ENCODE measurements at places on chromosomes 3 and 15.
A peak's percentile ranks its signal among the peaks of the same experiment; 100 is the strongest.

GRCh38 chr3:149252272-149252671, 30.6 kb upstream of the CP start:
- peak; percentile 51 for DNase-seq

- peak; percentile 86 for DNase-seq
Measured at GRCh38 chr15:52679232-52680040, at the start of gene ATOSA. ATOSA (minus strand) TSS chr15:52679388; CDS start chr15:52678021, 1,367 bp downstream.

DNA sequence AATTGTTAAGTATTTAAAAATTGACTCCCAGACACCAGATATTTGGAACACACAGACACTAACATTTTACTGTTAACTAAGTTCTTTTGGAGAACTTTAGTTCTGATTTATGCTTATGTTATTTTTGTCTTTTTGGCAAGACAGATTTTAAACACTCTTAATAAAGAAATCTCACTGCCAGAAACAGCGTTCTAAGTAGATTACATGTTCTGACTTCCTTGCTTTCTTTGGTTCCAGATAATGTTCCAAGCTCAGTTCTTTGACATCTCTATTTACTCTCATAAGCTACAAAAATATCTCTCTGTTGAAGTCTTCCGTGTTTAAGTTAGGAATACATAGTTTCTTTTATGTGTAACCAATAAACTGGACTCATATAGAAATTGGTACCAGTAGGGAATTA, 1699.6 kb downstream of the OTOL1 start:
- no peak for DNase-seq

DNA sequence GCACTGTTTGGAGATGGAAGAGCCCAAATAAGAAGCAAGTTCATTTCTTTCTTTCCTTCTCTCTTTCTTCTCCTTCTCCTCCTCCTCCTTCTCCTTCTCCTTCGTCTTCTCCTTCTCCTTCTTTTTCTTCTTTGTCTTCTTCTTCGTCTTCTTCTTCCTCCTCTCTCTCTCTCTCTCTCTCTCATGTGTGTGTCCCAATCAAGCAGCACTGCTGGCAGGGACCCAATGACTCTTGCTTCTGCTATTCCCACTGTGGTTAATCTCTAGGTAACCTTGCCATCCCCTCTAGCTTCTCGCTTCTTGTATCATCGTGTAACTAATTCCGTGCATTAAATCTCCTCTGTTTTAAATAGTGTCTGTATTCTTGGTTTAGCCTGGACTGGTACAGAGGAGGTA, 26.1 kb upstream of the ZNF280D start:
- peak; percentile 33 for DNase-seq

DNA sequence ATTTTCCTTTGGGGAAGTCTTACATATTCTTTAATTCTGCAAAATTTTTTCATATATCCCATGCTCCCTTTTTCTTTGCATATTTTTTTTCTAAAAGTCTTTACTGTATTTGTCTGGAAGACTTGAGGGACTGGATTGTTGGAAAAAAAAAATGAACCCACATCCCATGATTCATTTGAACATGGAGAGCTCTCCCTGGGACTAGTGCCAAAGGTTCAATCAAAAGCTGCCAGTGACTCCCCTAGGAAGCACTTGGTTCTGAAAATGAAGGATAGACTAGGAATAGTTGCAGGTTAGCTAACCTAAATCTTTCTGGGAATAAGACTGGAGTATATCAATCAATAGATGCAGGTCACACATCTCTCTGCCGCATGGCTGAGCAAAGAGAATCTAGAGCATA, 16.4 kb upstream of the BNC1 start:
- no peak for DNase-seq

GRCh38 chr3:11703146-11703545, 59.4 kb upstream of the VGLL4 start:
- DNase-seq, result no peak

DNA sequence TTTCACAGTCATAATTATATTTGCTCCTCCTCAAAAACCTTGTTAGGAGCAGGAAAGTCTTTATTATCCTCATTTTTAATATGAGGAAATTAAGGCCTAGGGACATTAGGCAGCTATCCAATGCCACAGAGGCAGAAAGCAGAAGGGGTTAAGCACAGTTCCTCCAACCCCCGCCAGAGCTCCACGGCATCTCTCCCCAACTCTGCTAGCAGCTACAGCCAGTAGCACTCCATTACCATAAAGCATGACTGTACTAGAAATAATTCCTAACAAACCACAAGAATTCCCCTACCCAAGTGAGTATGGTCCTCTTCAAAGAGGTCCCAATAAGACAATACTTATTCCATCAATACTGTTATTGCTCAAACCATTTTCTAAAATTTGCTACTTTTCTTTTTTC, 9.8 kb downstream of the HEG1 start:
- DNase-seq, result no peak

DNA sequence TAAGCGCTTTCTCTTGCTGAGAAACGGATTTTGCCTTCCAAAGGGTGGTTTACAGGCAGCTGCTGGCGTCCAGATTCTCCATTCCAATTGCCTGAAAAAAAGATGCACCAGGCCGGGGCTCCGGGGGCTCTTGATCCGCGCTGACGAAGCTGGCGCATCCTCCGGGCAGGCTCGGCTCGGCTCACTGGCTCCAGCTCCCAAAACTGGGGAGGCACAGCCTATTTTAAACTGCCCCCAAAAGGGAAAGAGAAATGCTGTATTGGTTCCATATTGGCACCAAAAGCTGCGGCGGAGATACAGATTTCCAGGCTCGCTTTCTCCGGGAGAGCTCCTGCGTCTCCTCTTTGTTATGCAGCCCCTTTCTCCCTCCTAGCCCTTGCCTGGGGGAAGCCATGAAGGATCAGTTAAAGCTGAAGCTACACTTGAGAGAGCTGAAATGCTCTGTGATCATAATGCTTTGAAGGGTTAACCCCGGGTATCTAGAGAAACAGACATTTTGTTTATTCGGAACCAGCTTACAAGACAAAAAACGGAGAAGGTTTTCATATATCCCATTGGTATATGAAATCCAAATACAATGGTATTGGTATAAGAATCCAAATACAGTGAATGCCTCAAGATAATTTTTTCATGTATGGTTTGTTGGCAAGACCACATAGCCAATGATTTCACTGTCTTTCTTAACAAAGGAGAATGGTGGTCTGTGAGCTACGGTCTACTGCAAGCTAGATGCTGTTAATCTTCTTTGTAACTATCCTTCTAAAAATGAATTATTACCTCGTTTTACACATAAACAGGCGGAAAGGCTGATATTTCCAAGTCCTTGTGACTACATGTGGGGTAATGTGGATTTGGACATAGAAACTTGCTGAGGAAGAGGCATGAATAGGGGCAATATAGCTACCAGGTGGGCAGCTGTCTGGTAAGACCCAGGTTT, 693 bp downstream of the CD200 start:
- no peak for DNase-seq

DNA sequence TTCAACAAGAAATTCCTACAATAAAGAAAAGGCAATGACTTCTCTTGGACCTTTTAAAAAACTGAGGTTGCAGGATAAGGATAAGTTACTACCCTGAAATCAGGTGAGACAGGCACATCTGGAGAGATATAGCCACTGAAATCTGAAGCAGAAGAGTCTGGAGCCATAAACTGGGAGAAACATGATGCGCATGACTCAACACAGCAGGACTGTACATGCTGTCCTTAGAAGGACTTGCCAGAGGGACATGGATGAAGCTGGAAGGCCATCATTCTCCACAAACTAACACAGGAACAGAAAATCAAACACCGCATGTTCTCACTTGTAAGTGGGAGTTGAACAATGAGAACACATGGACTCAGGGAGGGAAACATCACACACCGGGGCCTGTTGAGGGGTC, 1020.2 kb downstream of the AGBL1 start:
- no peak for DNase-seq

DNA sequence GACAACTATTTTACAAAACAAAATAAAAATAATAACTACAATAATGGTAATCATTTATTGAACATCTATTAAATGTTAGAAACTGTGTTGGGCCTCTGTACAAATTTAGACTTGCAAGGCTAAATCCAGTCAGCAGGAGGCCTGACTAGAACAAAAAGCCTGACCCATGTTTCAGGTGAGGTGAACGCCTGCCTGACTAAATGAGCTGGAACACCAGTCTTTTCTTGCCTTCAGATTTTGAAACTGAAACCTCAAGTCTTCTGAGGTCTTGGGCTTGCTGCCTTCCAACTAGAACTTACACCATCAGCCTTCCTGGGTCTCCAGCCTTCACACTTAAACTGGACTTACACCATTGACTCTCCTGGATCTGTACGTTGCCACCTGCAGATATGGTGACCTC, 706.9 kb downstream of the TBL1XR1 start:
- DNase-seq, result no peak

DNA sequence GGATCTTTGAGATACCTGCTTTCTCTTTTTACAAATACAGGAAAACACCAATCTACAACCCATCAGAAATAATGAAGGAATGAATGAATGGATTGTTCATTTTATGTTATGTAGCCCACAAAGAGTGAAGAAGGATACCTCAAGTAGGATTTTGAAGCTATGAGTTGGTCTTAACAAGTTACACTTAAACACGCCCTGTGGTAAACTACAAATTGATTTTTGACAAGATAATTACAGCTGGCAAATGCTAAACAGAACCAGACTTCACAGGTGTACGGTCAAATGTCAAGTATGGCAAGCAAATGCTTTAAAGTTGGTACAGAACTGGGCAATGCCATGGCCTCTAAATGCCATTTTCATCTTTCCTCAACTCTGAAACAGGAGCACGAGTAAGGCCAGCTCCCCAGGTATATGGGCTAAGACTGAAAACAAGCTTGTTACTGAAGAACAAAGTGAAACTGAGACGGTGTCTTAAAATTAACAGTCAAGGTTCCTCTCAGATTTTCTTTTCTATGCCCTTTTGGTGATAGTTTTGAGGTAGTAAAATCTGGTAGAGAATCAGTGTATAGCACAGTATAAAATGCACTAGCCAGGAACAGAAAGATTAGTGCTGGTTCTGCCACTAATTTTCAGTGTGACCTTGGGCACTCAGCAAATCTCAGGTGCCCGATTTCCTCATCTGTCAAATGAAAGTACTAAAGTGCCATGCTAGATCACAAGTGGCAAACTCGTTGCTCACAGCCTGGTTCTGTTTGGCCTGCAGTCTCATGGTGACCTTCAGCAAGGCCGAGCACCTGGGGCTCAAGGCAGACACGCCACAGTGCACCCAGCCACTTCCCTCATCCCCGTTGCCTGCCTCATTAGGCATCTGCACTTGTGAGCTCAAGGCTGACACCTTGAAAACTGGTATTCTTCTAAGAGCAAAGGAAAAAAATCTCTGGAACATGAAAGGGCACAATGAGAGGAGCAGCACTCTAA, 9.5 kb downstream of the RUVBL1 start:
- DNase-seq, result no peak

- DNase-seq, result no peak
Measured at GRCh38 chr3:36989005-36989404, 3.9 kb downstream of the EPM2AIP1 start.

DNA sequence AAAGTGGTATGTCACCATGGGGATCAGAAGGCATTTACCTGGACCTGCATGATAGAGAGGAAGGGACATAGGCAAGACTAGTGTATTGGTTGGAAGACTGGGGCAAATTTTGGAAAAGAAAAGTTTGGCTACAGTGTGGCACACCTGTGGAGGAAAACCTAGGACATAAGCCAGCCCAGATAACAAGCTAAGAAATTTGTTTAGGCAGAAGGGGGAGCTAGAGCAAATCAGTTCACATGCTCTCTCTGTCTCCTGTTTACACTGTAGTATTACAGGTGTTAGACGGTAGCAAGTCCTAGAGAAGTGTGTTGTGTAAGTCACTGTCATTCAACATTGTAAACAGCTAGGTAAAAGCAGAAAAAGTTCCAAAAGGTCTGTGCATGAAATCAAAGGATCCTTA, 11.9 kb upstream of the ALDH1A2 start:
- DNase-seq, result peak; percentile 8

- no peak for DNase-seq
Measured at GRCh38 chr3:132232231-132232792, 84.9 kb upstream of the ACP3 start.

- DNase-seq, result no peak
Measured at GRCh38 chr3:12729051-12729651, 29.9 kb downstream of the TMEM40 start.

GRCh38 chr3:159273608-159274007, 471.8 kb downstream of the MFSD1 start:
- DNase-seq, result peak; percentile 18

GRCh38 chr3:56915966-56916586, 114.3 kb upstream of the ARHGEF3 start:
- DNase-seq, result peak; percentile 82

DNA sequence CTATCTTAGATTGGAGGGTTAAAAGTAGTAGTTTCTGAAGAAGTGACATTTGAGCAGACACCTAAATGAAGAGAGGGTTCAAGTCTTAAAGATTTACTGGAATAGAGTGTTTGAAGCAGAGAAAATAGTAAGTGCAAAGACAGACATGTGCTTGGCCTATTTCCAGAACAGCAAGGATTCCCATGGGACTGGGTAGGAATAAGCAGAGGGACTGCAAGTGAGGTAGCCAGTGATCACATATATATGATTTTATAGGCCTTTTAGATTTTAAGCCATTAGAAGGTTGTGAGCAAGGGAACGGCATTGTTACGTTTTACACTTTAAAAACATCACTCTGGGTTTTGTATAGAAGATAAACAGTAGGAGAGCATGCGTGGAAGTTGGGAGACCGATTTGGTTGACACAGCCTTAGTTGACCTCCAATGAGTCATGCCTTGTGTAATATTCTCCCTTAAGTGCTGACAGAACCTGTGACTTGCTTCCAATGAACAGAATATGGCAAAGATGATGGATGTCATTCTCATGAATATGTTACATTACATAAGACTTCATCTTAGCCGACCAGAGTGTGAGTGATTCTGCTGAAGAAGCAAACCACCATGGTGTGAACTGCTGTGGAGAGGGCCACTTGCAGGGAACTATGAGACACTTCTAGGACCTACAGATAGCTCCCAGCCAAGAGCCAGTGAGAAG, 37.1 kb upstream of the SLC4A7 start:
- DNase-seq, result peak; percentile 85

- no peak for DNase-seq
Measured at GRCh38 chr3:100586832-100587231, 22.6 kb upstream of the ADGRG7 start.

- DNase-seq, result no peak
Measured at GRCh38 chr3:113058188-113058587, 67.4 kb downstream of the GTPBP8 start.

DNA sequence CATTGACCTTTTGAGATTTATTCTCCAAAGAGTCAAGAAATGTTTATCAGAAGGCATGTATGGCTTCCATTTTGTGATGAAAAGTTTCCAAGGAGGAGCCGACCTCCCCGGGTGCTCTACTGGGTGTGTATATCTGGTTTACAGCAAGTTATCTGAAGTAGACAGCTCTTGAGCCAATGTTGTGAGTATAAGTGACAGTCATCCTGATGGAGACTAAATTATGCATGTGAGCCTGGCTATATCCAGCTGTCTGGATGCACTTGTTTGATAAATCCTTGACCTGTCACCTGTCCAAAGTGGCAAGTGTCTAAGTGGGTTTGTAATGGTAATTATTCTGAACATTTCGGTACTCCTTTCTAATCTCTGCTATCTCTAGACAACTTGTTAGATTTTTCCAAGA, 142.2 kb downstream of the NR2F2 start:
- DNase-seq, result no peak

GRCh38 chr3:185837414-185837813, 12.6 kb upstream of the IGF2BP2 start:
- DNase-seq, result no peak

GRCh38 chr3:13770170-13771169, 109.4 kb downstream of the WNT7A start:
- no peak for DNase-seq
